ENCODE measurements at places on chromosomes 2 and 18.

GRCh38 chr18:42574871-42575270 is 540.6 kb downstream of the RIT2 start:
- no peak for DNase-seq

- peak; percentile 54 for DNase-seq
Observed at GRCh38 chr2:17621781-17622180, 81.3 kb downstream of the VSNL1 start.

DNA sequence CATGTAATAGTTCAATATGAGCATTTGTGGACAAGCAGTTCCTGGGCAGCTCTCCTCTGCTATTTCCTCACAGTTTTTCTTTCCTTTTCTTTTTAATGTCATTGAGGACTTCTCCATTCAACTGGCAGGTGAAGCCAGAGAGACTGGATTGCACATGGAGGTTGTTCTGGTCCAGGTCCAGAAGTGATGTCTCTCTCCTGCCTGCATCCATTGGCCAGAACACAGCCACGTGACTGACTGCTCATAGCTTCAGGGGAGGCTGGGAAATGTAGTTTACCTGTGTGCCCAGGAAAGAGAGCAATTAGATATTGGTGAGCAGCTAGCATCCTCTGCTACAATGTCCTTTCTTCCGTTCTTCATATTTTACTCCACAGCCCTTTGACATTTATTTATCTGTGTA is 20.2 kb upstream of the ADAM23 start:
- no peak for DNase-seq

- no peak for DNase-seq
Observed at GRCh38 chr2:96883306-96883705, 13.4 kb upstream of the SEMA4C start.

DNA sequence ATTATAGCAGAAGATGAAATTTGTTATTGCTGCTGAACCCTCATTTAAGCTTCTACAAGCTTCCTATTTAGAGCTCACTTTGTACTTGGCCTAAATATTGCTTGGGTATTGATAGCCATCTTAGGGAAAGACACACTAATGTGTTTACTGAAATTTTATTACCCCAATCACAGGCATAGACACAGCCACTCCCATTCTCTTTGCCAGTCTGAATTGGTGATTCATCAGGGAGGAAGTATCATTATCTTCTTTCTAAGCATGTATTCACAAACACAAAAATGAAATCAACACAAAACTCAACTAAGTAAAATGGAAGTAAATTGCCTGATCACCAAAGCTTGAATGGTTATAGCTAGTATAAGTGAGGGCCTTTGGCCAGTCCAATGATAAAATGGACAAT is 666.3 kb downstream of the TSN start:
- DNase-seq: no peak

GRCh38 chr2:73892631-73893329 is at the start of gene ACTG2:
Gene ACTG2 (plus strand): TSS chr2:73893008. CDS start chr2:73901312, 8,304 bp downstream.
- no peak for DNase-seq

GRCh38 chr18:70190529-70190928 is 15.0 kb downstream of the RTTN start:
- DNase-seq: no peak

Measured in AG08395 (cell line).